Stimulated activated naive CD8-positive, alpha-beta T cell treated with anti-CD3 and anti-CD28 coated beads, Interleukin-15, Interleukin-2, amounts not matched to agents 100 U/mL and 50 U/mL, for 24 hours (primary cell): ENCODE measurements at places on chromosomes 7 and 10.

DNA sequence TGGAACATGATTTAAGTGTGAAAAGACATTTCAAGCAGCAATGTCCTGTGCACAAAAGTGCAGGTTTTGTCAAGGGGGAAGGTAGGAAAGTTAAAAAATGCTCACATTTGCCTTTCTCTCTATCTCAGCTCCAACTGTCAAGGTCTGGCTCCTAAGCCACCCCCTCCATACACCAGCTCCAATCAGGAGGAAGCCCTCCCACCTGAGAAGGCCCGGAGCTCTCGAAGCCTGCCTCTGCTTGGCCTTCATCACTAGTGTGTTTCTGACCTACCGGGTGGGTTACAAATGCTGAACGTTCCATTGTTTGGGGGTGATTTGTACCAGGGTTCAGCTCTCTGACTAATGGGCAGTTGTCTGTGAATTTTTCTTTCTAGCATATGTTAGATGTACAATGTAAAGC, 14.2 kb downstream of the CRHR2 start:
- DNase-seq = no peak

- DNase-seq = no peak
These were observed 1196.9 kb downstream of the SORCS3 start for GRCh38 chr10:105837951-105838350.

GRCh38 chr7:47104206-47104549, 477.7 kb downstream of the TNS3 start:
- DNase-seq = no peak

DNA sequence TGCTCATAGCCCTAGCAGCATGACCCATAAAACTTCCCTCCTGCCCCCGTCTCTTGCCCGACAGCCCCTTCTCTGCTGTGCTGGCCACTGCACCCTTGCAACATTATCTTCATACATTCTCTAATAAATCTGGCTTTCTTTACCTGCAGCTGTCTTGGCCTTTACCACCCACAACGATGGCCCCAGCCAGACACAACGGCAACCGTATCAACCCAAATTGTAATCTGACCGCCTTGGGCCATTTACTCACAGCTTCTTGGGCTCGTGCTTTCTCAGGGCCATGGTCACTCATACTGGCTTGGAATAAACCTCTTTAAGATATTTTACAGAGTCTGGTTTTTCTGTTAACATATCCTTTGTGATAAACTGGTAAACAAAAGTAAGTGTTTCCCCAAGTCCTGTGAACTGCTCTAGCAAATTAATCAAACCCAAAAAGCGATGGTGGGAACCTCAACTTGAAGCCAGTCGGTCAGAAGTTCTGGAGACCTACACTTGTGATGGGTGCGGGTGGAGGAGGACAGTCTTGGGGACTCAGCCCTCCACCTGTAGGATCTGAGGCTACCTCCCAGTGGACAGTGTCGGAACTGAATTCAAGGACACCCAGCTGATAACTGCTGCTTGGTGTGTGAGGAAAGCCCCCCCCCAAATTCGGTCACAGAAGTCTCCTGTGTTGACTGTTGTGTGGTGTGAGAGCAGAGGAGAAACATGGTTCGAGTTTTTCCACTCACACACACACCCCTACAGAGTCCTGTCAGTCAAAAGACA, 87.6 kb upstream of the ATP6V0A4 start:
- DNase-seq = no peak

DNA sequence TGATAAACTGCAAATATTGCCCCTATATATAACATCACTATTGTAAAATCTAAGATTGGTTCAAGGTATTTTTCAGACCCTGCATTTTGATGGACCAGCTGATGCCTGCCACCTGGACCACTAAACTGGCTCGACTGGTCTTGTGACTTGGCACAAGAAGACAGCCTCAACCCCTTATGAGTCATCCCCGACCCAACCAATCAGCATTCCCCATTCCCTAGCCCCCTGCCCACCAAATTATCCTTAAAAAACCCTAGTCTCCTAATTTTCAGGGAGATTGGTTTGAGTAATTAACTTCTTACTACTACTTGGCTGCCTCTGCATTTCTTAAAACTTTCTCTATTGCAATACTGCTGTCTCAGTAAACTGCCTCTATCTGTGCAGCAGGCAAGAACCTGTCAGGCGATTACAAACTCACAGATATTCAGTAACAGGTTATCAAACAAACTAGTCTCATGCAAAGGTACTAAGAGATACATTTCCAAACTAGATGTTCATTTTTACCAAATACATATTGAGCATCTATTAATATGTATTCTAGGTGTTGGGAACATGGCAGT, 5.5 kb downstream of the CCDC186 start:
- DNase-seq = no peak
